EH (cell line): ENCODE measurements at places on chromosomes 5 and 9.

DNA sequence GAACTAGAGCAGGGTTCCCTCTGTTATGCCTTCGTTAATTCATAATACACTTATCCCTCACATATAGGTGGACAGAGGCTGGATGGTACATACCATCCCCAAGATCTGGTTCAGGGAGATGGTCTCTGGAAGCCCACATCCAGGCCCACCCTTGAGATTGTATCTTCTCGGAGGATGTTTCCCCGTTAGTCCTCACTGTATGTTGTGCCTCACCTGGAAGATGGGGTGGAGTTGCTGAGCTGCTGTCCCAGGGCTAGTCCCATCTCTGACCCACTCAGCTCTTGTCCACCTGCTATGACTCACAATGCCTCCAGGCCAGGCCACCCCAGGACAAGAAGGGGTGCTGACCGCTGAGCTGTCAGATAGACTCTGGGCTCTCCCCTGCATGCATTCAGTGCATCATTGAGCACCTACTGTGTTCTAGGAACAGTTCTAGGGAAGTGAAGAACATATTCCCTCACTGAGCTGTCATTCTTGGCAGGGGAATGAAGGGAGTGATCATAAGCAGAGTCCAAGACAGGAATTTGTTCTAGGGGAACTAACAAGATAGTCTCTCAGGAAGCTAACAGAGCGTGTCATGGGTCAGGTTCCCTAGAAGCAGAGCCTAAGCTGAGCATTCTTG is at the start of gene CBY3:
Gene CBY3, minus strand, starts transcription at position 255 of the 622 bp plus-strand sequence. Its CDS starts 116 bp downstream, at position 139.
- peak; percentile 39 for DNase-seq

- no peak for DNase-seq
These were observed 58.3 kb upstream of the SPATA31E1 start for GRCh38 chr9:87824216-87824875.

GRCh38 chr5:173680660-173681242 is 64.3 kb upstream of the BOD1 start:
- no peak for DNase-seq

DNA sequence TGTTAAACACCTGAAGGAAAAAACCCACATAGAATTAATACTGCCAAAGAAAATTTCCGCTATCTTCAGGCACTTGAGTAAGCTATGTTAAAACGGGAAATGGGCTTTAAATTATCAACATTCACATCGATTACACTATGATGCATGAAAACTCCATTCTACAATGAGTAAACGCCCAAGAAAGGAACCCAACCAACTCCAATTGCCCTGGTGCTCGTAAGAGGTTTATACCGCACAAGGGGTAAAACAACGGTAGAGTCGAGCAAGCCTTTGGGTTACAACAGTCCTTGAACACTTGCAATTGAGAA is 1.0 kb downstream of the AGTPBP1 start:
- DNase-seq, result no peak

DNA sequence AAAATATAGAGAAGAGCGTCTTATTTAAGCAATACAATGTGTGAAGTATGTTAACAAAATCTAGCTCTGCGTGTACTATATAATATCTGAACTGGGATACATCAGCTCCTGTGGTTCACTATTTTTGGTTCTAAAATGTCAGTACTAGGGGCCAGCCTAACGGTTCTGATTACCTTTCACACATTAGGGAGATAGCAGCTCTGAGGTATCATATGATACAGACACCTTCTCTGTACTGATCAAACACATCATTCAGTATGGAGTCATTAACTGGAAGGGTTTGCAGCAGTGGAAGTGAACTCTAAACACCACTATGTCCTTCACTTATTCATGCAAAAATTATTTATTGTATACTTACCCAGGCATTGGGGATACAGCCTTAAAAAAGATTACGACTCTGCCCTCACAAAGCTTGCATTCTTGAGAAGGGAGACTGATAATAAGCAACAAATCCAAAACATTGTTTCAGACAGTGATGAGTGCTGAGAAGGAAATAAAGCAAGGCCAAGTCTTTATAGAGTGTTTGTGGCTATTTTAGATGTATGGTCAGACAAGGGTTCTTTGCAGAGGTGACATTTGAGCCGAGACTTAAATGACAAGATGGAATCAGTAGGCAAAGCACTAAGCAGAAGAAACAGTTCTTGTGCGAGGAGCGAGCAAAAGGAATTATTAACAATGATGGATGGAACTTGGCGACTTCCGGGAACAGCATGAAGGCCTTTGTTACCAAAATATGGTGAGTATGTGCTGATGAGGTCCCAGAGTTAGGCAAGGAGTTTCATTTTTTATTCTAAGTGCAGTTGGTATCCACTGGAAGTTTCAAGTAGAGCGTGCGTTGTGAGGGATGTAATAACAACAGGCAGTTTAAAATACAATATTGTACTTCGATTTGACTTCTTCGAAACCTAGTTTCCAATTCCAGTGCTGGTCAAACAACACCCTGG is 1.8 kb upstream of the LNPEP start:
- peak; percentile 59 for DNase-seq

GRCh38 chr9:110582156-110582555 is 2.6 kb upstream of the SVEP1 start:
- no peak for DNase-seq

- DNase-seq, result peak; percentile 94
These were observed 5.5 kb upstream of the ESM1 start for GRCh38 chr5:54990841-54991258.

- no peak for DNase-seq
These were observed 100.4 kb downstream of the MEF2C start for GRCh38 chr5:88782571-88782970.

GRCh38 chr5:64625678-64626077 is 64.6 kb upstream of the SHISAL2B start:
- DNase-seq, result peak; percentile 62

DNA sequence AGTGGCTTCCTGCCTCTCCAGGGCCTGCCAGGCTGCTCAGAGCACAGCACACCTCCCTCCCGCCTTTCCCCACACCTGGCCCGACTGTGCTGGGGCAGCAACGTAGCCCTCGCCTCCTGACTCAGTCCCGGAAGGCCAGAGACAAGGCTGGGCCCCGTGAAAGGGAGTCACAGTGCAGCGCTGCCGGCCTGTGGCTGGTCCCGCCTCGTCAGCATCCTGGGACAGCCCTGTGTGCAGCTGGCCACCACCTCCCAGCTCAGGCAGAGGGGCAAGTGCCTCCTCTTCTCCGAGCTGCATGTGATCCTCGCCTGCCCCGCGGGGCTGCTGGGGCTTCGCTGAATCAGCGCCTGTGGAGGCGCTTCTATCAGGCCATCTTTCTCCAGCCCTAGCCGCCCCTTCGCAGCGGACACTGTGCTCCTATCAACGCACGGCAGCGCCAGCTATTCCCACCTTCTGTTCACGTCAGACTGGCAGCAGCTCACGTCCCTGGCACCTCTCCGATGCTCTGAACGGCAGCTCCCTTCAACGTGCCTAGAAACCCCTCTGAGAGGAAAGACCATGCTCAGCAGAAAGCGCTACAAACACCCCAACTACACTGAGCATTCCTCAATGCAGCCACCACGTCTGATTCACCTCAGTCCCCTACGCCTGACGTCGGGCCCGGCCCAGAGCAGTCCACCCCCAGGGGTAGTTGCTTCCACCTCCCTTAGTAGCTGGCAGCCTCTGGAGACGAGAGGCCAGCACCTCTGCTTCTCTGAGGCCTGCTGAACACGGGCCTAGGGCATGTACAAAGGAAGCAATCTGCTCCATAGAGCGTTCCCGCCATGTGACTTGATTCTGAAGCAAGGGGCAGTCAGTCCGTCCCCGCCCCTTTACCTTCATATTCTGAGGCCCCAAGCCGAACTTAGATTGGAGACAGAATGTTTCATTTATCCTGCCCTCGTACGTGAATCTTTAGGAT is 78.8 kb downstream of the GPR21 start:
- no peak for DNase-seq

DNA sequence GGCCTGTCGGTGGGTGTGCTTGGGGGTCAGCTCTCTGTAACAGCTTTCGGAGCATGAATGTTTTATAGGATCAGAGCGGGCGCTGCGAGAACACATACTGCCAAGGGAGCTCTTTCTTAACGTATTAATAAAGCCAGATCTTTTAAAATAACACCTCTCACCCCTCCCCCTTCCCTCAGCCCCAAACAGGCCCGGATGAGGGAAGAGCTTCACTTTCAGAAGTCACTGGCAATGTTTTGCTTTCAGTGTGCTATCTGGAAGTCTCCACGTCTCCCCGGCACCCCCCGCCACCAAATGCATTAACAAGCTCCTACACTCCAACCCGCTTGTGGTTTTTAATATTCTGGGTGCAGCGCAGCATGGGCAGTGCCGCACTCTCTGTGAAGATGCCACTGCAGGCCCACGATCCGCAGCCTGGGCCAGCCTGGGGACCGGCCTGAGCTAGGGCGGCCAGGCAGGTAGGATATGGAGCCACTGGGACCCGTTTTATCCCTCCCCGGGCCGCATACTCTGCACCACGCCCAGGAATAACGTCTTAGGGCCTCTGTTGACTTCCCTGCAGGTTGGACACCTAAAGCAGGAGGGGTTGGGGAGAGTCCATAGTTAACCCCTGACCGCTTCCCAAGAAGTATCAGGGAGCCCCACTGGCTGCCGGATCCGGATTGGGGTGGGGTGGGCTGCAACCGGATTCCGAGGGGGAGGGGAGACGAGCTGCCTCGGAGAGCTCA is 12.6 kb downstream of the NR2F1 start:
- no peak for DNase-seq

DNA sequence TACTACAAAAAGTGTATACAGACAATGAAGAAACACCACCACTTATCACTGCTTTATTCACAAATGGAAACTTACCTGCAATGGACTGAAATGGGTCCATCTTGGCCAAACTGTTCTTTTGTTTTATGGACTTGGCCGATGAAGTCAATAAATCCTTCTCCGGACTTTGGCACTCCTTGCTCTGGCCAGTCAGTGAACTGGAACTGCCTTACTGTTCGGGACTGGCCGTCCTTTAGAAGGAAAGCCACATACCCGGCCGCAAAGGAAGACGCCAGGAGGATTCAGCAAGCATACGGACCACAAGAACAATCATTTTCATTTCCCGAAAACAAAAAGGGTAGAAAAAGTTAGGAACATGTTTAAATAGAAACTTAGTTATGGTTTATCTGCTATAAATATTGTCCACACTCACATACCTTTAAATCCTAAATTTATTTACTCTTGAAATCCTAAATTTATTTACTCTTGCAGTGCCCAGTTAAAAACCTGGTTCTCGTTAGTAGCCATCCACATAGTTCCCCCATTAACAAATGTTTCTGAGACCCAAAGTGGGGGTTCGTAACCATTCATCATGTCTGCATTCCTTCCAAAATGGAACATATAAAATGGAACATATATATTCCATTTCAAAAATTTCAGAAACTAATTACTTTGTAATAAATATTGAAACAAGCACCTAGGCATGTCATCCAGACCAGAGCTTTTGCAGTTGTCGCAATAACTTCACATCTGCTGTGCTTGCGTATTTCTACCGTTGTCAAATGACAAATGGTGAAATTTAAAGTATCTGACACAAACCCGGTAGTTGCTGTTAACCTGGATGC is 532.1 kb upstream of the DMAC1 start:
- no peak for DNase-seq

DNA sequence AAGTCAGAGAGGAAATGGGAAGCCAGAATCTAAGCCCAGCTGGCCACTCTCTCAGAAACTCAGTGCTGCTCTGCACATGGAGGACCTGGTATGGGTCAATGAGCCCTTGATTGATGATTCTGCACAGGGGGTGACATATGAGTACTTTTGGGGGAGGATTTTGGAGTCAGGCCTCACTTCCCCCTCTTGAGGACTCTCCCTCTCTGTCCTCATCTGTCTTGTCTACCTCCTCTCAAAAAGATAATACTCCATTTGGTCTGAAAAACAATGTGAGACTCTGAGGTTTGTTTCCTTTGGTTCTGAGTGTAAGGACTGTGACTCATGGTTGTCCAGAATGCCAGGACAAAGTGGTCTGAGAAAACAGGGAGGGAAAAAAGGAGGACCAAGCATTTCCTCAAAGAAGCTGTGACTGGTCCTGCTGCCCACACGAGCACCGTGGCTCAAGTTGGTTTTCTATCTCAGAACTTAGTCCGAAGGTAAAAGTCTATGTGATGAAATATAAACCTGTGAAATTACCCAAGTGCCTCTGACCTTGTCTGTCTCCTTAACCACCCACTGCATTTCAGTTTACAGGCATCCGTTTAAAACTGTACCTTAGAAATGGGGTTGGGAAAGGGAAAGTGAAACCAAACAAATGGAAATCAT is 11.1 kb downstream of the TTC39B start:
- DNase-seq, result peak; percentile 82

DNA sequence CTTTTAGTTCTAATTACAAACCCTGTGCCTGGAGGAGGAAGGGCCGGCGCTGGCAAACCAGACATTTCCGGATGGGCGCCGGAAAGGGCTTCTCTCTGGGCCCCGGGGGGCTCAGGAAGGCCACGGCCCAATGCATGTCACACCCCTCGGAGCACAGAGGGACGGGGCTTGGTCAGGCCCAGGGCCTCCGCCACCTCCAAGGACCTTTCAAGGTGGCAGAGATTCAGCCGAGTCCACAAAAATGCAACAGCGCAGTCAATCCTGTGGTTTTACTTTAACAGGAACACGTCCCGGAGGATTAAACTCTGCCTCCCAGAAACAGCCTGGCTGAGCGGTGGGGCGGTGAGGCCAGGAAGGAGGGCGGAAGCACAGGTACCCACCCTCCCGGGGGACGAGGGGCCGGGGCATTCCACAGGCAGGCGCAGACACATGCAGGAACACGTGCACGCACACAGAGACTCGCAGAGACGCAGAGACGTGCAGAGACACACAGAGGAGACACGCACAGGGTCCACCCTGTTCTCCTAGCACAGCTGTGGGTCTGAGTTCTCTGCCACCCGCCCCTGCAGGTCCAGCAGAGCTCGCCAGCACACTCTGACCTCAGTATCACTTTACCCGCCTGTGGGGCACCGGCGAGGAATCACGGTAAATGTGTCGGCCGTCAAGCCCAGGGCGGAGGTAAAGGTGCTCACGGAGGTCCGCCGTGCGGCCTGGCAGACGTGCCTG is 23.0 kb downstream of the SLC9A3 start:
- DNase-seq, result no peak

- DNase-seq, result peak; percentile 31
These were observed 129.9 kb downstream of the ZSWIM6 start for GRCh38 chr5:61461926-61462325.

- no peak for DNase-seq
These were observed 7.8 kb downstream of the HSPA4 start for GRCh38 chr5:133059621-133060020.

GRCh38 chr9:35980289-35981011 is 22.5 kb upstream of the OR2S2 start:
- DNase-seq, result no peak

- peak; percentile 63 for DNase-seq
These were observed 1.1 kb upstream of the TLE4 start for GRCh38 chr9:79570448-79571308.
